ENCODE measurements at places on chromosomes 5 and 9. TPM values are rescaled to one million over a fixed set of nuclear protein-coding genes. Genes with fewer than 3 reads are reported as not detected.

DNA sequence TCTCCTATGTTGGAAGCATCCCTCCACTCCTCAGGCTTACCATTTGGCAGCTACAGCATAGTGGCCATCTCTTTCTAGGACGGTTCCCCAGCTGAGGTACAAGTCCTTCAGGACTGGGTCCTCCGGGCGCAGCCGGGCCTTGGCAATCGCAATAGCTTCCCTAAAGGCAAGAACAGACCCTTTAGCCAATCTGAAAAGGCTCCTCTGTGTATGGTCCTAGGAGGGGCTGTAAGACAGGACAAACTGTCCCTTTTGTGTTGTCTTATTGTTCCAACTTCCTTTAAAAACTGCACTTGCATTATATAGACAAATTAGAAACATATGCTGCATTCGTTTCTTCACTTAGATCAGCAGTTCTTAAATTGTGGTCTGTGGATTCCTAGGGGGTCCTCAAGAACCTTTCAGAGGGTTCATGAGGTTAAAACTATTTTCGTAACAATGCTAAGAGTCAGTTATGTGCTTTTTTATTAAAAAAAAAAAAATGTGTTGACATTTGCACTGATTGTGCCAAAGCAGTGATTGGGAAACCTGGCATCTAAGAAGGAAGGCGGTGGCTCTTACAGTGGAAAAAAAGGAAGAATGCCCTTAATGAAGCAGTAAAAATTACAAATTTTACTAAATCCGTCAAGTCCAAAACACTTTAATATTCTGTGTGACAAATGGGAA is 38.7 kb downstream of the GEMIN5 start:
- H3K27me3 ChIP-seq = no peaks in the 10 kb centered on the region
- H3K4me3 ChIP-seq = no peak overlapping the region
- no peak overlapping the region for H3K27ac ChIP-seq
- DNase-seq = no peak
- H3K4me1 ChIP-seq = peaks cover 9% of the 10 kb centered on the region

- no peak overlapping the region for H3K4me3 ChIP-seq
- H3K27ac ChIP-seq = no peak overlapping the region
- no peak for DNase-seq
- peaks cover 5% of the 10 kb centered on the region for H3K36me3 ChIP-seq
- H3K4me1 ChIP-seq = no peaks in the 10 kb centered on the region
- no peaks in the 10 kb centered on the region for H3K27me3 ChIP-seq
Measured at GRCh38 chr5:3980156-3980555, 384.5 kb downstream of the IRX1 start.

The SH3RF2 gene
- total RNA-seq = 1.4 TPM

GRCh38 chr5:98750693-98751092 is 22.8 kb upstream of the RGMB start:
- no peak overlapping the region for H3K4me3 ChIP-seq
- no peak for DNase-seq
- H3K27ac ChIP-seq = no peak overlapping the region
- no peaks in the 10 kb centered on the region for H3K27me3 ChIP-seq
- peaks cover 18% of the 10 kb centered on the region for H3K4me1 ChIP-seq

DNA sequence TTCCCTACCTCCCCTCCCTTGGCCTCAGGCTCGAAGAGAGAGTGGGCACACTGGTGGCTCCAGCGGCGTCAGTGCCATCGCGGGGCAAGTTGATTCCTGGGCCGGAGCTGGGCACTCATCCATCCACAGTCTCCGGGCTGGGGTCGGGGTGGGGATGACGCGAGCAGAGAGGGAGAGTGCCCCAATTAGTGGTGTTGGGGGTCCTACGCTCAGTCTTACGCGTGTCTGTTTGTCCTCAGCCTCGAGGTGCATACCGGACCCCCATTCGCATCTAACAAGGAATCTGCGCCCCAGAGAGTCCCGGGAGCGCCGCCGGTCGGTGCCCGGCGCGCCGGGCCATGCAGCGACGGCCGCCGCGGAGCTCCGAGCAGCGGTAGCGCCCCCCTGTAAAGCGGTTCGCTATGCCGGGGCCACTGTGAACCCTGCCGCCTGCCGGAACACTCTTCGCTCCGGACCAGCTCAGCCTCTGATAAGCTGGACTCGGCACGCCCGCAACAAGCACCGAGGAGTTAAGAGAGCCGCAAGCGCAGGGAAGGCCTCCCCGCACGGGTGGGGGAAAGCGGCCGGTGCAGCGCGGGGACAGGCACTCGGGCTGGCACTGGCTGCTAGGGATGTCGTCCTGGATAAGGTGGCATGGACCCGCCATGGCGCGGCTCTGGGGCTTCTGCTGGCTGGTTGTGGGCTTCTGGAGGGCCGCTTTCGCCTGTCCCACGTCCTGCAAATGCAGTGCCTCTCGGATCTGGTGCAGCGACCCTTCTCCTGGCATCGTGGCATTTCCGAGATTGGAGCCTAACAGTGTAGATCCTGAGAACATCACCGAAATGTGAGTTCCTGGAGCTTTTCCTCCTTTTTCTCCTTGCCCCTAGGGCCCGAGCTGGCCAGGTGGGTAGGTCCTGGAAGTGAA is 861 bp downstream of the NTRK2 start:
- H3K27me3 ChIP-seq = peaks cover 22% of the 10 kb centered on the region
- DNase-seq = no peak
- H3K36me3 ChIP-seq = no peaks in the 10 kb centered on the region
- no peak overlapping the region for H3K27ac ChIP-seq
- no peak overlapping the region for H3K4me3 ChIP-seq

The CDO1 gene
- total RNA-seq = 0.26 TPM

- no peaks in the 10 kb centered on the region for H3K4me1 ChIP-seq
- H3K4me3 ChIP-seq = no peak overlapping the region
- H3K27me3 ChIP-seq = peaks cover 31% of the 10 kb centered on the region
- DNase-seq = no peak
- no peaks in the 10 kb centered on the region for H3K36me3 ChIP-seq
Measured at GRCh38 chr5:140032296-140032695, 10.8 kb downstream of the NRG2 start.

The C5orf52 gene
- total RNA-seq = not detected

The GAPT gene
- total RNA-seq = not detected

The PCDHGB4 gene
- 17.4 TPM for total RNA-seq

GRCh38 chr5:143350751-143351602 is 52.5 kb downstream of the NR3C1 start:
- no peak overlapping the region for H3K27ac ChIP-seq
- peaks cover 15% of the 10 kb centered on the region for H3K36me3 ChIP-seq
- peaks cover 40% of the 10 kb centered on the region for H3K4me1 ChIP-seq

The NDUFS4 gene
- 113 TPM for total RNA-seq

GRCh38 chr5:174533751-174534241 is 190.6 kb upstream of the MSX2 start:
- H3K27me3 ChIP-seq = no peaks in the 10 kb centered on the region
- H3K4me1 ChIP-seq = peaks cover 26% of the 10 kb centered on the region
- H3K36me3 ChIP-seq = no peaks in the 10 kb centered on the region
- H3K27ac ChIP-seq = peak overlapping the region; percentile 63

Data from HFFc6 (cell line).